Activated naive CD8-positive, alpha-beta T cell treated with anti-CD3 and anti-CD28 coated beads for 36 hours (primary cell): ENCODE measurements at places on chromosomes 16 and 17.

- no peak for DNase-seq
These were observed 12.2 kb upstream of the ZNF267 start for GRCh38 chr16:31861455-31861854.

DNA sequence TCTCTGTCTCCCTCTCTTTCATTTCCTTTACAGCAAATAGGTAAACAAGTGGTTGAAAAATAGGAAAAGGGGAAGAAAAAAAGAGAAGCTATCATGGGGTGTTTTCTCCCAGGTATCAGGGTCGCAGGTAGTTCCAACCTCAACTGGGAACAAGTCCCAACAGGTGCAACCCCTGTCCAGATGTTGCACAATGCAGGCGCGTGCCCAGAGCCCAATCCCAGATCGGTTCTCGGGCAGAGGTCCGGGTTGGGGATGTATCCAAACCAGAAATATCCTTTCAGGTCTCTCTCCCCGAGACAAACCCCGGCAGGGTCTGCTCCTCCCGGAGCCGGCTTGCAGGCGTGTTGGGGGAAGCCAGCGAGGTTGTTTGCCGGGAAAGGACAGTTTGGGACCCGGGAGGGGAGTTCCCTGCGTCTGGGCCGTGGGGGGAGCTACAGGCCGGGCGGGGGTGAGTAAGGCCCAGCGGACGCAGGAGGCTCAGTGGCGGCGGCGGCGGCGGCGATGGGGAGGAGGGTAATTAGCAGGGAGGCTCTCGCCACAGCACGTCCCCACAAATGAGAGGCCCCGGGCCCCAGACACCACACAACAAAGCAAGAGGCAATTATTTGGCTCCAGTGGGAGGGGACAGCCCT is 21.2 kb upstream of the SP6 start:
- DNase-seq: no peak

DNA sequence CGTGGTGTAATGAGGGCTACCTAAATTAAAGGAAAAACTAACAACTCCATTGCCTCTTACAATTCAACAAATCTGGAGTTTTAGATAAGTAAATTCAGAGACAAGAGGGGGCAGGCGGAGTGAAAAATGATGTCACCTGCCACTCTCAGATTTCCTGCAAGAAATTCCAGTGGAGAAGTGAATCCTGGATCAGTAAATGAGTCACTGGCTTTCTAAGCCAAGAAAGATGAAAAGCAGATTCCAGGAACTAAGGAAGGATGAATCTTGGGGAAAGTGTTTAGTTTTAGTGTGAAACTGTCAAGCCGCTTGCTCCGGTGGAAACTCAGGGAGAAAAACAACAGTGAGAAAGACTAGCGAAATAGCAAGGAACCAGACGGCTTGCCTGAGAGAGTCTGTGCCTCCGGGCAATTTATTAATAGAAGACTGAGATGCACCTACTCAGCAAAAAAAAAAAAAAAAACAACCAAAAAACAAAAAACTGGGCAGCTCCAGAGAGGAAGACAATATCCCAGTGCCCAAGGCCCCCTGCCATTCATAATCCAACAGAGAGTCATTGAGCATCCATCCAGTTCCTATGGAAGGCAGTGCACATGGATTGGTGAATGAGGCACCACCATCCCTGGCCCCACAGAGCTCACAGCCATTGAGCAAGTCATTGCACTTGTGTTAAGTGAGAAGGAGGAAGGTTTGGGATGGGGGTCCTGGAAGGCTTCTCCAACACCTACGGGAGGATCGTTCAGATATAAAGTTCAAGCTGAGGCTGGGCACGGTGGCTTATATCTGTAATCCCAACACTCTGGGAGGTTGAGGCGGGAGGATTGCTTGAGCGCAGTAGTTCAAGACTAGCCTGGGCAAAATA is 12.1 kb upstream of the RIPOR1 start:
- no peak for DNase-seq

- peak; percentile 15 for DNase-seq
These were observed 153.4 kb upstream of the PLCG2 start for GRCh38 chr16:81625544-81626153.

- no peak for DNase-seq
These were observed 82.8 kb downstream of the WDR59 start for GRCh38 chr16:74902161-74902560.

DNA sequence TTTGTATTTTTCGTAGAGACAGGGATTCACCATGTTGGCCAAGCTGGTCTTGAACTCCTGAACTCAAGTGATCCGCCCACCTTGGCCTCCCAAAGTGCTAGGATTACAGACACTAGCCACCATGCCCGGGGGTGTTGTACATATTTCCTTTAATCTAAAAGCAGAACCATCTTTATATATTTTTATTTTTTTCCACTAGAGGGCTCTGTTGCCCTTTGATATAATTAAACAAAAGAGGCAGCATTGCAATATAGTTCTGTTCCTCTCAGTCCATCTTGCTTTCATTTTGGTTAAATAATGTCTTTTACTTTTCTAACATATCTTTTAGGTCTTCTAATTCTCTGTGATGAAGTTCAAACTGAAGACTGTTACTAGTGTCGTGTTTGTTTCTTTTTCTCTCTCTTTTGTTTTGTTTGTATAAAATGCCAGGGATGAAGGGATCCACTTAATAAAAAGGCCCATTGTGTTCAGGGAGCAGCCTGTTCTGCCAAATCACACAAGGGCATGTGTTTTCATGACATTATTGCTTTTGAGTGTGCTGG is 23.4 kb downstream of the WWOX start:
- no peak for DNase-seq

DNA sequence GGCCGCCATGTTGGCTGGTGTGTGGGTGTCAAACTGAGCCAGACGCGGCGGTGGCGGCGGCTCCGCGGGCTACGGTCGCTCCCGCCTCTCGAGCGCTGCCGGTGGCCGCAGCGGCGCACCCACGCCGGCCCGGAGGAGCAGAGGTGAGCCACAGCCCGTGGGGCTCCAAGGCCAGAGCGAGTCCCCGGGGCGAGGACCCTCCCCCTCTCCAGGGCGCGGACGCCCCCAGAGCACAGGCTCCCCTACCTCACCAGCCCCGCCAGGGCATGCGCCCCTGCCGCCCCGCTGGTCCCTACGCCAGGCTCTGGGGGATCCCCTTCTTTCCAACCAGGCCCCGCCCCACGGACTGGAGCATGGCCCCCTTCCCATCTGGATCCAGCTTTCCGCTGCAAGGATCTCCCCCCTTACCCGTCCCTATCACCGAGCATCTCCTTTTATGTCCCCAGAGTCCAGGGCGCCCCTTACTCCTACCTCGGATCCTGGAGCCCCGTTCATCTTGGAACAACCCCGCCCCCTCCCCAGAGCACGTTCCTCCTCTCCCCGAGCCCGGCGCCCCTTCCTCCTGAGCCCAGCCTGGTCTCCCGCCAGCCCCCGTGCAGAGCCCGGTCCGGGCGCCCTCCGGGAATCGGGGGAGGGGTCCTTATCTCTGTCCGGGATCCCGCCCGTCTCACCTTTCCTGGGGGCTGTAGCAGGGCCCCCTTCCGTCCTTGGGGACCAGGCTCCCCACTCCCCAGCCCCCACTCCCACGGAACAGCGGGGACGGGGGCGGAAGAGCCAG is 412 bp downstream of the EPN2 start:
- peak; percentile 61 for DNase-seq

DNA sequence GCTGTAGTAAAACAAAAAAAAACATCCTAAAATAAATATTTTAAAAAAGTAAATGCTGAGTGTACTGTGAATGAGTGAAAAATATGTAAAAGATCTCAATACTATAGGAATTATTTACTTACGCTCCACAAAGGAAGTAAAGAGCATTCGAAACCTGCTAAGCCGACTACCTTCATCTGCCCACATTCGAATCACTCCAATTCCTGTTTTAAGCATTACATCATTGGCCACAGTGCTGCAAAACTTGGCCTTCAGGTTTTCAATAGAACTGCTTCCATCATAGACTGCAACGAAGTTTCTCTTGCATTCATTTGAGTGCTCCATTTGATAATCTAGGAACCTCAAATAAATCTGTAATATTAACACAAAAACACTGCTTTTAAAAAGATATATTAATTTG is 34.4 kb downstream of the NETO2 start:
- no peak for DNase-seq

DNA sequence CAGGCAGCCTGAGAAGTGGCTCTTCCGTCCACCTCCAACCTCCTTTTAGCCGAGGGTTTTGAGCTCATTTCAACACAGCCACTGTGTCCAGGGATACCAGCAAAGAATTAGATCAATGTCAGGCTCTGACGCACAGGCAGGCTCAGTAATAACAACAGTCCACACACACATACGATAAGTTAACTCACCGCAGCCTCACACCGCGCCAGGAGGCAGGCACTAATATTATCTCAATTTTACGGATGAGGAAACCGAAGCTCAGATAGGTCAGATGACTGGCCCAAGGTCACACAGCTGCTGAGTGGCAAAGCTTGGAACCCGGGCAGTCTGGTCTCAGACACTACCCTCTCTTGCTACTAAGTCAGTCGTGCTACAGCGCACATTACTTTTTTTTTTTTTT is 22.9 kb downstream of the ABR start:
- DNase-seq: no peak

- no peak for DNase-seq
These were observed 3.3 kb downstream of the CDK3 start for GRCh38 chr17:76003915-76004314.

- DNase-seq: peak; percentile 23
These were observed 552 bp downstream of the C17orf58 start for GRCh38 chr17:67995570-67996263.

DNA sequence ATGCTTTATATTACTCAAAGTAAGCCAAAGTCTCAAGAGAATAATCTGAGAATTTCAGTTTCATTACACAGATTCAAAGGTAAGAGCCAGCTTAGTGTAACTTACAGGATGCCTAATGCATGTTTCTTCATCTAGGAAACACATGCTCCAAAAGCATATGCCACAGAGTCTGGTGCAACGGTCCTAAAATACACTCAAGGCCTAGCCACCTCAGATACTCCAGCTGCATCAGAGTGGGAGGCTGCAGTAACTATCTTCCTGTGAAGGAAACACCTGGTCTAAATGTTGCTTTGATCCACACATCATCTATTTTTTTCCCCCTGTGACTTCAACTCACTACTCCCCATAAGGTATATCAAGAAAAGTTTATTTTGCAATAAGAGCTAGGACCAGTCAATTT is 51.6 kb upstream of the CORO6 start:
- no peak for DNase-seq

- DNase-seq: no peak
These were observed 349.2 kb upstream of the HSBP1 start for GRCh38 chr16:83458612-83459011.

DNA sequence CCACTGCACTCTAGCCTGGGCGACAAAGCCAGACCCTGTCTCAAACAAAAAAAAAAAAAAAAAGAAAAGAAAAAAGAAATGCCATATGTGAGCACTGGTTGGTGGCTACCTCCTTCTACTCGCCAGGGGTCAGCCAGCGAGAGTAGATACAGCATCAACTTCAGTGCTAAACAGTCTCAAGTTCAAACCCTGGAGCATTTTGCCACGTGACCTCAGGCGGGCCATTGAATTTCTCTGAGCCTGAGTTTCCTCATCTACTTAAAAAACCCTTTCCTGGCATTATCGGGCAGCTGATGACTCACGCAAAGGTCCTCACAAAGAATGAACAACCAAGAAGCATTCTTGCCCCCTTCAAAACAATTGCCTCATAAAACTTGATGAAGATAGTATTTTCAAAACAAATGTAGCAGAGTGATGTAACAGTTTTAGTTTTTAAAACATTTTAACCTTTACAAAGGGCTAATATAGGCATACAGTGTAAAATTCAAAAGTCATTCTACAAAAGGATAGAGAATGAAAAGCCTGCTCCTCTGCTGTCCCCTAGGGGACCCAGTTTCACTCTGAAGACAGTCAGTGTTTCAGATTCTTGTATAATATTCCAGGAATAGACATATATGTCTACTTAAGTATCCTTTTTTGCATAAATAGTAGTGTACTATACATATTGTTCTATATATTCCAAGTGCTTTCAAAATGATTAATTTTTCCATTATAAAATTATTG is 28.4 kb downstream of the DNAH2 start:
- no peak for DNase-seq

DNA sequence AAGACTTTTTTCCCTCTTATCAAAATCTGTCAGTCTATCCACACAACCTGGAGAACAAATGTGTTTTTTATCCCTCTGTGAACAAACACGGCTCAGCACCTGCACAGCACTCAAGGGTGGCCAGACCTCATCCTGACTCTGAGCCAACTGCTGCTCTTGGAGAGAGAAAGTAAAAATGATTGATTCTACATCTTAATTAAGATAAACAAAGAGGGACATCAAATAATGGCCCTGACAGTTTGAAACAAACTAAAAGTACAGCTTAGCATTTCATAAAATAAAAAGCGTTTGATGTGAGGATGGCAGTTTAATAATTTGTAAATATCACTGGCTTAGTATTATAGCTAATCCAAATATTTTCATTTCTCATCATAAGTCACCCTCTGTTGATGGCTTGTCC is 106.2 kb downstream of the SNX11 start:
- DNase-seq: no peak

DNA sequence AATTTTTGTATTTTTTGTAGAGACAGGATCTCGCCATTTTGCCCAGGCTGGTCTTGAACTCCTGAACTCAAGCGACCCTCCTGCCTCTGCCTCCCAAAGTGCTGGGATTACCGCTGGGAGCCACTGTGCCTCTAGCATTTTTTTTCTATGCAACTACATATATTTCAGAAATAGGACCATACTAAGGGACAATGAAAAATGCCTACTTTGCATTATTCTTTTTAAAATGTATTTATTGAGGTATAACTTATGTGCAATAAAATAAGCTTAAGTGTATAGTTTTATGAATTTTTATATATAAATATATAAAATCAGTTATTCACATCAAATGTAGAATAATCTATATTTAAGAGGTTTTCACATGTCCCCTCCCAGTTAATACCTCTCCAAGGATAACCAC is 38.1 kb downstream of the KATNIP start:
- no peak for DNase-seq

DNA sequence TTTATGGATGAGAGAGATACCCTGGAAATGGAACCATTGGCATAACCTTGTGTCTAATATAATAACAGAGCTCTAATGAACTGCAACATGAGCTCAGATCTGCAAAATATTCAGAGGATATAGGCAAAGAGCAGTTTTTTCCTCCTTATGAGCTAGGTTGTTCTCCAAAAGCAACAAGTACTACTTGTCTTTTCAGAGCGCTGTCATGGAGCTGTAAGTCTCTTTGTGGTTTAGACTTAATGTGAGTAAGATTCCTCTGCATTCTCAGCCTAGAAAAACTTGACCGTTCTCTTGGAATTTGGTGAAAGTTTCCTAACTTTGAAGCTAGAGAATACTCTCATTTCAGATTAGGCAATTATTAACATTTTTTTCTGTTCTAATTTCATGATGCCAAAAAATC is 85.2 kb downstream of the FTO start:
- DNase-seq: no peak
